ENCODE measurements at places on chromosomes 11 and 22.

DNA sequence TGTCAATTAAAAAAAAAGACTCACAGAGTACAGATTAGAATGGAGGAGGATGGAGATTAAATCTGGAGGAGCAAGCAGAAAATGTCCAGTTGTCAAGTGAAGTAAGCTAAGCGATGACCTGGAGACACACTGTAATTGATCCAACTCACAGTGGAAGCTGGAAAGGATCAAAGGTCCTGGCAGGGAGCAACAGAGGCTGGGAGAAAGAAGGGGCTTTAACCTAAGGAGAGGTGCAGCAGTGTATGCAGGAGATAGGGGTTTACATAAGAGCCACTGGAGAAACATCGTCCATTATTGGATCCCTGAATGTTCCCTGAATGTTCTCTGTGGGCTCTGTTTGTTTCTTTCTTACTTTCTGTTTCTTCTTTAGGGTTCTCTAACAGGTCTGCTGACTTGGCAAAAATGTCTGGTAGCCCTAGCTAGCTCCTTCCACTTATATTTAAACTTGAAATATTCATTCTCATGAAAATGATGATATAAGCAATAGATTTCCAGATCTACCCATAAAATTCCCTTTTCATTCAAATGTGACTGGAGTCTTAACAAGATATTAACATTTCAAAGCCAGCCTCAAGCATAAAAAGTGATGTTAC lies 30.1 kb upstream of the CAT start:
- DNase-seq, result no peak

DNA sequence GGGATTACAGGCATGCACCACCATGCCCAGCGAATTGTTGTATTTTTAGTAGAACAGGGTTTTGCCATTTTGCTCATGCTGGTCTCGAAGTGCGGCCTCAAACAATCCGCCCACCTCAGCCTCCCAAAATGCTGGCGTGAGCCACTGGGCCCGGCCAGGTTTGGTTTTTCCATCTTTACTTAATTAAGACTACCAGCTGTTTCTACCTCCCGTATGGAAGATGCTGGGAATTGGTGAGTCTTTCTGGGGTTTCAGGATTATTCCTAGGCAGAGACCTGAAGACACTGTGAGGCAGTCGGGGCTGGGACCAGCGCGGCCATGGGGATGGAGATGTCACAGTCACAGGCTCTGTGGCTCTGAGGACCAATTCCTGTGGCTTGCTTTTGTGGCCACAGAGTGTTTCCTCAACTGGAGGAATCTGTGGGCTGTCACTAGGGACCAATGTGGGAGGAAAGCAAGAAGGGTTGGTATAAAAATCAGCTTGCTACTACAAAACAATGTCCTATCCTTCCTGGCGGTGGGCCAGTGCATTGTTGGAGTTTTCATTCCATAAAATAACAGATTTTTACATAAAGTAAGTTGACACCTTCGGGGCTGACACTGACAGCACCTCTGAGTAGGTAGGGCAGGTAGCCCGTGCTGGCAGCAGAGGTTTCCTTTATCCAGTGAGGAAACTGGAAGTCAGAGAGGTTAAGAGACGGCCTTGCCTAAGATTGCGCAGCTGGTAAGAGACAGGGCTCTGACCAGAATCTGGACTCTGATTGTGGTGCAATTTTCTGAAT lies 8.4 kb upstream of the FTH1 start:
- no peak for DNase-seq

DNA sequence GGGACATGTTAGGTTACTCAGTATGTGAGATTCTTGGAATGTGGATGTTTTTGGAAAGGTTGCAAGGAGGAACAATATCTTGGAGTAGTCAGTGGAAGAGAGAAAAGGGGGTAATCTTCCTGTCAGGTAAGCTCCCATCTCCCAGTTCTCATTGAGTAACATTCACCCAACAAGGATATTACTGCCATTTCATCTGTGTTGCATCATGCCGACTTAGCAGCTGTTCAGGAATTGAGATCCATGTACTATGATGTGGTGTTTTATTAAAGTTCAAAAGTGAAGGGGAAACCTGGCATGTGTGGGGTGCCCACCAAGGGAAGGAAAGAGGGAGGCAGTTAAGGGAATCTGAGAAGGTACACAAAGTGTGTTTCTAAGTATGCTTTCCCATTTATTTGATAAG lies 58.4 kb upstream of the RASSF10 start:
- DNase-seq, result no peak

GRCh38 chr11:120127236-120127635 lies 10.7 kb downstream of the TRIM29 start:
- DNase-seq, result no peak

- DNase-seq, result no peak
These were observed 34.3 kb downstream of the MYBPC3 start for GRCh38 chr11:47318166-47318565.

DNA sequence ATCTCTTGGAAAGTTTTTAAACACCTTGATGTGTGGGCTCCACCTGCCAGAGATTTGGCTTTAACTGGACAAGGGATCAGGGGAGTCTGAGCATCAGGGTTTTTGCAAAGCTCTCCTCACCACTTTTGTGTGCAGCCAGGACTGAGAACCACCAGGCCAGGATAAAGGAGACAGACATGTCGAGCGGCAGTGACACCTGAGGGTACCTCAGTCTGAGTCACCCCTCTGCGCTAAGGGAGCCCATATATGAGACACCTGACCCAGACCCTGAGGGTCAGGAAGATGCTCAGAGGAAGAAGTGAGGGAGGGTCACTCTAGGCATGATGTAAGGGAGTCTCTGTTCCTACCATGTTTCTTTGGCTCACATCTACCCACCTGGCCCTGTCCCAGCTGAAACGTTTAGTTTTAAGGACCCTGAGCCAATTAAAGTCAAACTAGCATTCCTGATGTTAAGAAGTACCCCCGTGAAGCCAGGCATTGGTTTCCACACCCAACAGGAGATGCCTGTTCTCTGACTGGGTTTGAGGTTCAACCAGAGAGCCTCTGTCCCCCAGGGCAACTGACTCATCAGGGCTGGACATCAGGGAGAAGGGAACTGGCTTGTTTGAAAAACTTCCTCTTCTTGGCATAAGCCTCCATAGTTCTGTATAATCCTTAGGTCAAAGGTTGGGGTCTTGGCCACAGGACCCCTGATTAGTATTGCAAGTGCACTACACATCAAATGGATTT lies 72.4 kb upstream of the BIRC3 start:
- no peak for DNase-seq

DNA sequence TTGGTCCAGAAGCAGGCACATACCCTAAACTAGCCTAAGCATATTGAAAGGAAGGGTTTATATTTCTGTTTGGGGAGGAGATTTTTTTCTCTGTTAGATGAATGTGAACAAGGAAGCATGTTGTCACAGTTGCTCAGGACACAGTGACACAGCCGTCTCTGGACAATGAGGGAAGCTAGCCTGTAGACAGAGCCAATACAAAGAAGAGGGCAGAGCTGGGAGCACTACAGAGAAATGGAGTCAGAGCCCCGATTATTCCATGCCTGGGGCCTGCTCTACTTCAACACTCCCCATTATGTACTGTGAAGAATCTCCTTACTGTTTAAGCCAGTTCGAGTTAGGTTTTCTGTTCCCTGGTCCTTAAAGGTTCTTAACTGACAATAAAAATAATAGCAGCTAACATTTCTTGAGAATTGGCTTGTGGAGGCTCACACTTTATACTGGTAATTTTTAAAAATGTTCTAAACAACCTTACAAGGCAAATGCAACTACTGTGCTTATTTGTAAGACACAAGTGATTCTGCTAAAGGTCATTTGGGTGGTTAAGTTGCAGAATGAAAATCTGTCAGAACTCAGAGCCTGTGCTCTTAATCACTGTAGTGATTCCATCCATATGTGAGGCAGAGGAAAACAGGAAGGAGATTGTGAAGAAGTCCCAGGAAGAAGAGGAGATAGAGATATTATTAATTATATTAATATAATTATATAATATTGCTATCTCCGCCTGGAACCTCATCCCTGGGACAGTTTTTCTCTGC lies 58.8 kb upstream of the RRAS2 start:
- no peak for DNase-seq

DNA sequence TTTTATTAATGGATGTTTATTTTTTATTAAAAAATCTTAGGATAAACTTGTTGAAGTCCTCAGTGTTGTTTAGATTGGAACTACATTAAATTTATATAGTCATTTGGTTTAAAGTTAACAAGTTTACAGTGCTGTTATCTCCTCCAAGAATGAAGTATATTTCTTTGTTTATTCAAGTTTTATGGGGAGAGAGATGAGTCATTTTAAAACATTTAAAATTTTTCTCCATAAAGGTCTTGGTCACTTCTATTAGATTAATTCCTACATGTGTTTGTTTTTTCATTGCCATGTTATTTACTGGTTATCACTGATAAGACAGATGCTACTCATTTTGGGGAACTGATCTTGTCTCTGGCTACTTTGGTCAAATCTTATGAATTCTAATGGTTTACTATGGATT lies 429.6 kb downstream of the METTL15 start:
- no peak for DNase-seq

DNA sequence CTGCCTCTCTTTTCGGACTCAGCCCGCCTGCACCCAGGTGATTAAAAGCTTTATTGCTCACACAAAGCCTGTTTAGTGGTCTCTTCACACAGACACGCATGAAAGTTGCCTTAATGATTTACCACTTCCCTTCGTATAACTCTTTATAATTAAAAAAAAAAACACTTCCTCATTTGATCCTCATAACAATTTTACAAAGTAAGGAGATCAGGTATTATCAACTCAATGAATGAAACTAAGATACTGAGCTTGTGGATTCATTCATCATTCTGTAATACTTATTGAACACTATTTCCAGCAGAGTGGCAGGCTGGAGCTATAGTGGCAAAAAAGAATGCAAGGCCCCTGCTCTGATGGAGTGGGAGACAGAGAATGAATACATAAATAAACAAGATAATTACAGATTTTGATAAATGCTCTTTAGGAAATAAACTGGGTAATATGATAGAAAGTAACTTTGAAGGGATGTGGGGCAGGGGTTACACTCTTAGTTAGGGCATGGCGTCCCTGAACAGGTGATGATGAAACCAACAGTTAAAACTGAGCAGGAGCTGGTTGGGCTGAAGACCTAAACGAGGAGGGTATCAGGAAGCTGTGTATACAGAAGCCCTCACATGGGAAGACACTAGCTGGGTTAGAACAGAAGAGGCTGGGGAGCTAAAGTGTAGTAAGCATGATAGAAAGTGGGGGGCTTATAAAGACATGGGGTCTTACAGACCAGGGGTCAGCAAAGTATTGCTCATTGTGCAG lies 5.4 kb upstream of the CRTAM start:
- no peak for DNase-seq

DNA sequence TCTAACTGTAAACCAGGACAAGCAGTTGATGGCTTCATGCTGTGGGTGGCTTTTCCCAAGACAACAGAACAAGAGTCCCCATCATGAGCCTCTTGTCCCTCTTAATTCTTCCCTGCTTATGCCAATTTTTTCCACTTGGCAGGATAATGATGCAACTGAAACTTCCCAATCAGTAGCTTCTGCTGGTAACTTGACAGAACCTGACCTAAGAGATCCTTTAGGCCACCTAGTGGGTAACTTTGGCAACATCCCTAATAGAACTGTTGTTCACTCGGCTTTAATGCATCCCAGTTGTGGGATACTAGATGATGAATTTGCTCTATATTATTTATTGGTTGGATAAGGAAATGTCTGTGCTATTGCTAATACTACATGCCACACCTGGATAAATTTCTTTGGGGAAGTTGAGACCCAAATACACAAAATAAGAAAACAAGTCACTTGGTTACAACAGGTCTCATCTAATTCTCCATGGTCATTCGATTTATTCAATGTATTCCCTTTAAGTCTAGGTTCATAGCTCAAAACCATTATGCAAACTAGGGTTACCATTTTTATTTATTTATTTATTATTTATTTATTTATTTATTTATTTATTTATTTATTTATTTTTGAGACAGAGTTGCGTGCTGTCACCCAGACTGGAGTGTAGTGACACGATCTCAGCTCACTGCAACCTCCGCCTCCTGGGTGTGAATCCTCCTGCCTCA lies 41.4 kb upstream of the NFAM1 start:
- DNase-seq, result no peak

GRCh38 chr11:44324749-44325525 lies 15.0 kb upstream of the ALX4 start:
- no peak for DNase-seq

DNA sequence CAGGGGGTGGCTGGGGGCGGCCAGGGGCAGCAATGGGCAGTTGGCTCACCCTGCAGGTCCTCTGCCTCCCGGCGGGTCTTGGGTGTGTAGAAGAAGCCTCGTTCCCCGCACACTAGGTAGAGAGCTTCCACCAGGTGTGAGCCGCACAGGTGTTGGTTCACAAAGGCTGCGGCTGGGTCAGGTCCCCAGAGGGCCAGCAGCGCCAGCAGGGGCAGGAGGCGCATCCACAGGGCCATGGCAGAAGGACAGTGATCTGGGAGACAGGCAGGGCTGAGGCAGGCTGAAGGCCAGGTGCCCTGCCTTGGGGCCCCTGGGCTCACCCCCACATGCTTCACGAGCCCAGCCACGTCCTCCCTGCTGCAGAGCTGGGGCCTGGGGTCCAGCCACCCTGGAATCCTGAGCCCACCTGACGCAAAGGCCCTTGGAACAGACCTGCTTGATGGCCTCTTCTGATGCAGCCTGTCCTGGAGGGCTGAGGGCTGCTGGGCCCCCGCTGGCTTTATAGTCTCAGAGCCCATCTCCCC lies at the start of gene INS:
Gene INS, minus strand, starts transcription at position 474 of the 524 bp plus-strand sequence. Its CDS starts 238 bp downstream, at position 236.
- DNase-seq, result no peak

DNA sequence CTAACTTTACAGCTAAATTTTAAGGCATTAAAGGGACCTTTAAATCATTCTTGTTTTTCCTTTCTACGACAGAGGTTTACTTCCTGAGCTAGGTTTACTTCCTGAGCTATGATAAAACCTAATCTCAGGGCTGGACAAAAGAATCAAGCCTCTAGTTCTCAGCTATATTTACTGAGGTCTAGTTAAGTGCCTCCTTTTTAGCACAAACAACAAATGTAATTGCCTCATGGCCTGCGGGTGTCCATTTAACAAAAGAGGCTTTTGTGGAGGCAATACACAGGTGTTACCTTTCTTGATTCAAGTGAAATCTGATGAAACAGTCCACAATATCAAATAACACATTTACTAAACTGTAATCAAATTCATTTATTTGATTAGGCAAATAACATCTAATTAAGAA lies 67.3 kb downstream of the IMMP1L start:
- DNase-seq, result no peak

GRCh38 chr11:127713226-127713625 lies 712.7 kb upstream of the KIRREL3 start:
- DNase-seq, result no peak

DNA sequence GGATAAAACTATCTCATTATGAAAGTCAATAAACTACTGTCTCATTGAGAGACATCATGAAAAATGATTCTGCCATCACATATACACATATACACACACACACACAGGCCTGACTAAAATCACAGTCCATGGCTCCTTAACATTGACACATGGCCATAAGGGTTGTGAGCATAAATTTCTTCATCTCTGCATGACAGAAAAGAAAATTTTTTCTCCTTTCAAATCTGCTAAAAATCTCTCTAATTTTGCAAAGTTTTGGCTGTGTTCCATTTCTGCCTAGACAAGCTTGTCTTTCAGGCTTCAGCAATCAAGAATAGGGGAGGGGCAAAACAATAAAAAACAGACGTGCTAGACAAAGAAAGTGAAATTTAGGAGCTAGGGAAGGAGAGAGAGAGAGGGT lies 324.5 kb downstream of the LRRC4C start:
- DNase-seq, result no peak

- DNase-seq, result no peak
These were observed 65.5 kb downstream of the AAMDC start for GRCh38 chr11:77886401-77886800.

GRCh38 chr11:93983542-93984195 lies 37.5 kb upstream of the HEPHL1 start:
- DNase-seq, result no peak

- no peak for DNase-seq
These were observed 102.7 kb downstream of the LARGE1 start for GRCh38 chr22:33817512-33818127.

- DNase-seq, result no peak
These were observed 1.0 kb downstream of the CBX7 start for GRCh38 chr22:39151329-39151975.

Measured in activated gamma-delta T cell treated with anti-CD3 and anti-CD28 coated beads, Interleukin-2, amount 50 U/mL, for 16 hours (primary cell).